ENCODE measurements at places on chromosomes 5 and 9.

GRCh38 chr9:21670374-21670773, 132.1 kb upstream of the MTAP start:
- no peak for DNase-seq

GRCh38 chr5:10307206-10308148, at the start of gene CMBL:
Gene CMBL, minus strand, starts transcription at chr5:10307902. Its CDS starts 17,140 bp downstream, at chr5:10290762.
- DNase-seq, result peak; percentile 76

GRCh38 chr5:150598006-150598405, 42.5 kb upstream of the SYNPO start:
- DNase-seq, result no peak

- DNase-seq, result no peak
Measured at GRCh38 chr5:1881731-1882336, 891 bp downstream of the IRX4 start.

DNA sequence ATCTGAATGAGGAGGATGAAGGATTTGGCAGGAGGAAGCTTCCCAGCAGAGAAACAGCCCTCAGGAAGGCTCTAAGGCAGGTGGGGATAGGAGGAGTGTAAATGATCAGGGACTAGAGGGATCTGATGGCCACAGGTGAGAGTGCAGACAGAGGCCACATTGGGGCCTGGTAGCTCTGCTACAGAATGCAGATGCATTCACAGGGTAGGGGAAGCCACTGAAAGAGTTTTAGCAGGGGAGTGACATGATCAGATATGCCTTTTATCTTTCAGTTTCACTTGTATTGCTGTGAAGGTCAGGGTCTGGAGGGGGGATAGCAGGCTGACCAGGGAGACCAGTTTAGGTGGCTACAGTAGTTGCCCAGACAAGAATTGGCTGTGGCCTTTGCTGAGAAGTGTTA, 3.0 kb downstream of the TXNDC15 start:
- peak; percentile 25 for DNase-seq
